Left cardiac atrium (tissue), 4 donors: ENCODE measurements at places on chromosomes 6 and 20. TPM values are rescaled to one million over a fixed set of nuclear protein-coding genes. Genes with fewer than 3 reads are reported as not detected.

Gene PTCRA
- not detected for total RNA-seq

Gene SAMD5
- 2.1 TPM for total RNA-seq

Gene FABP7
- 0.21 TPM for total RNA-seq

Gene CDSN
- not detected for total RNA-seq

Gene TOP1
- 30.4 TPM for total RNA-seq
